ENCODE measurements at places on chromosomes 12 and 14.

- DNase-seq, result no peak
Observed at GRCh38 chr12:8941691-8942478, 7.6 kb downstream of the M6PR start.

GRCh38 chr12:52073531-52074381 lies 4.0 kb downstream of the ATG101 start:
- DNase-seq, result peak; percentile 88

DNA sequence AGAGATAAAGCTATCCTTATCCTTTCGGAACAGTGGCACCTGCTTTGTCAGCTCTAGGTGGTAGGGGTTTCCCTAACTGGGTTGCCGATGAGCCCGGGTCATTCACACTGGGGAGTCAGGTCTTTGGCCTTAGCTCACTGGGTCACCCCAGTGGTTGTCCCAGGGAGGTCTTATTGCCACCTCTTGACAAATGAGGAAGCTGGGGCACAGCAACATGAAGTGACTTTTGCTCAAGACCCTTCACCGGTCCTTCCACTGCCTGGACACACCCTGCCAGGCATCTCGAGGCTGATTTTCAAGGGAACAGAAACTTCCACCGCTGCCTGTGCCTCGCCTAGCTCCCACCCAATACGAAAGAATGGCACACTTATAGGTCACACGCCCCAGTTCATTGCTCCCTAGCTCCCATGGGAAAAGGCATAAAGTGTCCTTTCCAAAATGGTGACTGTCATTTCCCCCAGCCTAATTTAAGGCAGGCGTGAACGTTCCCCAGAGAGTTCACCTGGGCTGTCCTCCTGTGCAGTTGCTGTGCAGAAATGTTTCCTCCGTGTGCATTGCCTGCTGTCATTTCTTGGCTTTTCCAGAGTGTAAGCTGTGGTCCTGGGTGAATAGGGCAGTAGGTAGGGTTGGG lies 156.1 kb upstream of the CCND2 start:
- peak; percentile 44 for DNase-seq

GRCh38 chr14:87233266-87233665 lies 759.7 kb downstream of the GALC start:
- DNase-seq, result no peak

DNA sequence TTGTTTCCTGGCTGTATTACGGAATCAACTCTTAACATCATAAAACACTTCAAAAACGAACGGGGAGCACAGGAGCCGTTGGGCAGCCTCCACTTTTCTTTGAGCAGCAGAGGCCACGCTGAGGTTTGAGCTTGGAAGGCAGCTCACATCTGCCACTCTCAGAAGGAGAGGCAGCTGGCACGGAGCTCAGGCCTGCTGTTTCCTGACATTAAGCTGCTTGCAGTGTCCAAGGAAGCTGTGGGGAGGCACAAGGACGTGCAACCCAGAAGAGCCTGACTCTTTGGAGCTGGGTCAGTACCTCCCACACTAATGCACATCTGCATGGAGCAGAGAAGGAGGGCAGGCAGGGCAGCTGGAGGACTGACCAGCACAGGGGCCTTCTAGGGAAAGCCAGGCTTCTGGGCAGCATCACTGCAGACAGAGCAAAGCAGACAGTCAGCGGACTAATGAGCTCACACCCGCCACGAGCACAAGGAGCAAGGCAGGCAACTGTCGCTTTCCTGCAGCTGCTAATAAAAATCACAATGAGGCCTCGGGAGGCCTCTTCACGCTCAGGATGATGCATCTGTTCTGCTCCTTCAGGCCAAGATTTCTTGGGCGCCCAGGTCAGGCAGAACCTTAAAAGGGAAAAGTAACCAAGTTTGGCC lies 211.1 kb downstream of the GLT1D1 start:
- DNase-seq, result no peak

- no peak for DNase-seq
Observed at GRCh38 chr12:48967991-48968390, 3.5 kb downstream of the WNT10B start.

GRCh38 chr14:93895023-93895604 lies 32.0 kb upstream of the FAM181A start:
- DNase-seq, result no peak

- peak; percentile 54 for DNase-seq
Observed at GRCh38 chr12:94674835-94675234, 24.5 kb upstream of the TMCC3 start.

GRCh38 chr14:61368781-61369453 lies 47.5 kb downstream of the PRKCH start:
- DNase-seq, result no peak

- DNase-seq, result no peak
Observed at GRCh38 chr12:74119811-74120362, 417.7 kb upstream of the ATXN7L3B start.

DNA sequence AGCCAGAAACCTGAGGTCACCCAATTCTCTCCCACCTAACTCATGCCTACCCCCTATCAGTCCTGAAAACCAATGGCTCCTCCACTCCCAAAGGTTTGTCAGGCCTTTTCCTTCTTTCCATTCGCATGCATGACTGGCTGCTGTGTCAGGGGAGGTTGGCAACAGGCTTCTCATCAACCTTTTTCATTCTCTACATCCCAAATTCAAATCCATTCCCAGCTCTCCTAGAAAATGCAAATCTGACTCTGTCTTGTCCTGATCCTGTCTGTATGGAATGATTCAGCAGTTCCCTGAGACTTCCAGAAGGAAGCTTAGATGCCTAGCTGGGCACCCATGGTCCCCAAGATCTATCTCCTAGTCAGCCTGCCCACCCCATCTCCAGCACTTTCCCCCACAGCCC lies 5.0 kb upstream of the CTDSP2 start:
- DNase-seq, result no peak

DNA sequence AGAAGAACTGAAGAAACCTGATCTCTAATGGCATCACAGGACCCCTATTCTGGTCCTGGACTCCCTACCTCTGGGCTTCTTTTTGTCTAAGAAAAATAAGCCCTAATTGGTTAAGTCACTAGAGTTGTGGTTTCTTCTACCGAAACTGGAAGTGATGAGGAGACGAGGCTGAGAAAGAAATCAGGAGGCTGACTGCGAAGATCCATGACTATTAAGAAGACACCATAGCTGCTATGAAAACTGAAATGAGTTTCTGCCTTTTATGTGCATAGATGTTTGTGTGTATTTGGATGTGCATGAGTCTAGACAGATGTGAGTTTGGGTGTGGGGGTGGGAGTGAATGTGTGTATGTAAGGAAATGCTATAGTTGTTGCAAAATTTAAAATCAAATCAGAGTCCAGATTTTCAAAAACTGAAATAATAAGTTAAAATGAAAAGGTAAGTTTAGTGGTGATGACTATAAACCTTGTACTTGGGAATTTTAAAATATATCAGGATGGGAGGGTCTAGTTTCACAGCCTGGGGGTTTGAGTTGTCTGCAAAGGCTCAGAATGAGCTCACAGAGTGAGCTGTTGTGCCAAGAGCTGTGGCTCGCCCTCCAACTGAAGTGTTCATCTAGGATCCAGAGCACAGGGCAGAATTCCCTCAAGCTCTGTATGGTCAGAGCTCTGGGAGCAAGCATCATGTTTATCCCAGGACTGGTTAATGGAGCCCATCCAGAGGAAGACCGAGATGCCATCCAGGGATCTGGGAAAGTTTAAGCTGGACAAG lies 94.9 kb downstream of the VCPKMT start:
- DNase-seq, result no peak

- DNase-seq, result no peak
Observed at GRCh38 chr12:52525661-52526499, 5.7 kb upstream of the KRT5 start.

DNA sequence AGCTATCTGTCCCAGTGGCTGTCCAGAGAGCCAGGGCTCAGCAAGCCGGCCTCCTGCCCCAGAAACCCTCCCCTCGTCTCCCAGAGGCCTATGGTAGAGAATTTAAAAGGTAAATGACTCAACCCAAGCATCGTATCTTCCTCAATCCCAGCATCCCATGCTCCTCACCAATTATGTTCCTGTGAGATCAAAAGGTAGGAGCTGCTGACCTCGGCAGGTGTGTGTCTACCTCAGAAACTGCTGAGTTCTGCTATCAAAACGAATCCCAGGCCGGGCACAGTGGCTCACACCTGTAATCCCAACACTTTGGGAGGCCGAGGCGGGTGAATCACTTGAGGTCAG lies 49.3 kb downstream of the FOXN3 start:
- DNase-seq, result no peak

GRCh38 chr12:92721656-92722055 lies 18.9 kb downstream of the PLEKHG7 start:
- DNase-seq, result no peak

DNA sequence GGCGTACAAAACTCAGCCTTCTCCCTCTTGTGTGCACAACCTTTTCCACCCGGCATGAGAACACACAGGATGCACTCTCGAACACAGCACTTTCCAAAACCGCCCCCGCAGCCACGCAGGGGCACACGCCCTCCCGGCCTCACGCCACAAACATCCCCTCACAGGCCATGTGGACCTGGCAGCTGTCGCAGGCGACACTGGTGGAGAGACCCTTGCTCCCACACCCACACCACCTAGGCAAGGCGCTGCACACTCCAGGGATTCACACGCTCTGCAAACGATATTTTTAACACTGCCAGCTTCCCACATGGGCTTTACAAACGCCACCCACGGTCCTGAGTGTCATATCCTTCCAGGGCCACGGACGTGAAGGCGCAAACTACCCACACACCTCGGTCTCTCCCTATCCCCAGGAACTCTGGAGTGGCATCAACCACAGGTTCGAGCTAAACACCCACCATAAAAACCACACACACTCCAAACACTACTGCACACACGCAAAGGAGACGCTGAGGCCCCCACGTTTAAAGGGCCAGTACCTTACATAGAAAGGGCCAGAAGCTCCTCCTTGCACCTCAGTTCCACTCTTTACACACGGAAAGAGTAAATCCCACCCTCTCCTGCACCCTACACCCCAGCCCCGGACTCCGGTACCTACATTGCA lies 12.4 kb upstream of the ITGB7 start:
- peak; percentile 60 for DNase-seq
